NAMALWA (cell line): ENCODE measurements at places on chromosomes 11 and 22.

DNA sequence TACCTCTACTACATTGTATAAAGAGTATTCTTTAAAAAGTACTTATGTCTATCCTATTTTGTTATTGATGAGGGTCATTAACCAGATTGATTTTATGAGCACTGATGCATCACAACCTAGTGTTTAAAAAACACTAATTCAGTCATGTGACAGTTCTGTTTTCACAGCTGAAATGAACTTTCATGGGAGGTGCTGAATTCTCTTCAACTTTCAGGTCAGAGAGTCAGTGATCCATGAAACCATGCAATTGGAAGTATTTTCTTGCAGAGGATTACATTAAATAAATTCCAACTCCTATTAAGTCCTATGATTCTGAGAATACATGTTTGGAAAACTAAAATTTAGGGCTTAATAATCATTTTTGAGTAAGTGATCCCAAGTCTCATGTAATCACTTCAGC, 889.4 kb downstream of the KCNA4 start:
- DNase-seq, result no peak

GRCh38 chr11:113907681-113908080, 3.1 kb downstream of the HTR3B start:
- DNase-seq, result no peak

DNA sequence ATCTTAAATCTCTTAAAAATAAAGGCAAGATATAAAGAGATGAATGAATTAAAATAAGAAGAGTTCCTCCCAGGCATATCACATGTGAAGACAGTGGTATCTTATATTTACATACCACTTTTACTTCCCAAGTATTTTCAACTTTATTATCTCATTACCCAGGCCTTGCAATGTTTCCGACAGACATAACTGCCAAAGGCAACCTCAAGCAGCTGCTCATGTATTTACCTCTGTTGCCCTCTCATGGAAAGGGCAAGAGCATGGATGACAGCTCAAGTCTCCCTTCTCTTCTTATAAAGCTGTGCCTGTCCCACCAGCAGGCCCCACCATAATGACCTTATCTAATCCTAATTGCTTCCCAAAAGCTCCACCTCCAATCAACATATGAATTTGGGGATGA, 894.2 kb downstream of the NTM start:
- no peak for DNase-seq

DNA sequence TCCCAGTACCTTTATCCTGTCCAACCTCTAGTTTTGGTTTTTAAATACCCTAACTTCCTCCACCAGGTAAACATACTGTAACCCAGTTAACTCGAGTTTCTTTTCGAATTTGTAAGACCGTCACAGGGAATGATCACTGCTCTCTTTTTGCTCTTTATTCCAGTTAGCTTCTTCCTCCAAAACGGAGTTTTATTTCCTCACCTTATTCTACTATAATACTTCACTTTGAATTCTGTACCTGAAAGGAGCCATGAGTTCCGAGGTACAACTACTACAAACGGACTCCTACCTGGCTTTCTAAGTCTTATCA, 1.4 kb downstream of the NUP98 start:
- no peak for DNase-seq

DNA sequence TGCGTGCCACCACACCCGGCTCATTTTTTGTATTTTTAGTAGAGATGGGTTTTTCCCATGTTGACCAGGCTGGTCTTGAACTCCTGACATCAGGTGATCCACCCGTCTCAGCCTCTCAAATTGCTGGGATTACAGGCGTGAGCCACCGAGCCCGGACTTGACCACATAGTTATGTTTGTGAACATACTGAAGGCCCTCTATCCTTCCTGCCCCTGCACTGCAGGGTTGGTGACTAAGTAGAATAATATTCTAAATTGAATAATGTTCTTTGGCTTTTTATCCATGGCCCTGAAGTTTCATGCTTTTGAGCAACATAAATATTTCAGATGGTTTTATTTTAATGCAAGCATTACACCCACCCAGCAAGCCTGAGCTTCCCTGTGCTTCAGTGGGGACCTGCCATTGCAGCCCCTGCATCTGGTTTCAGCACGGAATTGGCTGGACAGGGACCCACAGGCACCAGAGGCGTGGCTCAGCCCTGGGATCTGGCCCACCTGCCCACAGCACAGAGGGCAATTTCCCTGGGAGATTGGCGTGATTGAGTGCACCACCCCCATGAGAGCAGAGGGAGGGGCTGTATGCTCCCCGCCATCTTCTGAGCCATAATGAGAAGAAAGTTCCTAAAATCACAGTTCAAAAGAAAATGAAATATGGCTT, 460.5 kb downstream of the BRD1 start:
- DNase-seq, result no peak

GRCh38 chr11:132101881-132102280, 731.5 kb downstream of the NTM start:
- no peak for DNase-seq

- DNase-seq, result no peak
Observed at GRCh38 chr11:1632053-1632714, 2.6 kb downstream of the KRTAP5-5 start.

- DNase-seq, result no peak
Observed at GRCh38 chr11:130553306-130553705, 104.9 kb downstream of the ADAMTS15 start.

GRCh38 chr11:46367244-46367915, 14.1 kb upstream of the MDK start:
- DNase-seq, result peak; percentile 72

DNA sequence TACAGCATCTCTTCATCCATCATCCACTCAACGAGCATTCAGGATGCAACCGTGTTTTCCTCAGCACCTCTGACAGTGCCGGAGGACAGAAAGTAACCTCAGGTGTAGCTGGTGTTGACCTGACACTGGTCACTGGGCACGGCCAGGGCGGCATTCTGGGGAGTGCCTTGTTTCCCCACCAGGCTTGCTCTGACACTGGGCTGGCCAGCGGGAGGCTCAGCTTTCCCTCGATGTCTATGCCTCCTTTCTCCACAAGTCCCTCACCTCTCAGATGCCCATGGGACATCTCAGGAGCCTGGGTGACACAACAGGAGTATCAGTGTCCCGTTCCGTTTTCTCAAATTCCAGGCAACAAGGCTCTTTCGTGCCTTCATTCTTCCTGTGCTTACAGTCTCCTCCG, 28.9 kb downstream of the CD6 start:
- no peak for DNase-seq

- no peak for DNase-seq
Observed at GRCh38 chr22:39947220-39948216, 12.7 kb upstream of the TMA7B start.

DNA sequence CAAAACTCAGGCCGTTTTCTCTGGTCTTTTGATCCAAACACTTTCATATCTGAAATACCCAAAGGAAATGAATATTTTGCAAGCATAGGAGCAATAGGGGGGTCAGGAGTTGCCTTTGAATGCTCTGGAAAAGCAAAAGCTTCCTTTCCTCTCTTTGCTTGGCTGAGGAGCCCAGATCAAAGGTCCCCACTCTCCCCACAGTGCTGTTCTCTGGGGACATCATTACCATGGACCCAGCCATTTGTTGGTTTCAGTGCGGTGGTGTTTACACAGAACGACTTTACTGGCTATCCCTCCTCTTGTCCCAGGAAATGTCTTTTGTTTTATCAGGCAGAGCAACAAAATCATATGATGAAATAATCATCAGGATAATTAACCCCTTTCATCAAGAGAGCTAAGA, 1089.1 kb downstream of the TBC1D22A start:
- no peak for DNase-seq

- no peak for DNase-seq
Observed at GRCh38 chr22:17970201-17970708, 54.1 kb downstream of the MICAL3 start.

DNA sequence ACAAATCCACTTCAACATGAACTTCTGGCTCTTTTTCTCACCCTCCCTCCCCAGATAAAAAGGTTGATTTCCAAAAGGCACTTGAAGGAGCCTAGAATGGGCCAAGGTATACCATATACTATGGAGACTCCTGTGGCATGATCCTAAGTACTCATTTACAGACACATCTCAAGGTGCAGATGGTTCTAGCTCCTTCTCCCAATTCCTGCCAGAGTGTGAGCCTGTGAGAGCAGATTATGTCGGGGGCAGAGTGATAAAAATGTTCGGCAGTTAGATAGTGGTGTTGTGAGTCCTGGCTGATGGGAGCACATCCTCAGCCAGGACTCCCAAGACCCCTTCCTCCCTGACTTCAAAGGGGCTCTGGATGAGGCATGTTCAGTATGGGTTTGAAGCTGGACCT, 8.2 kb upstream of the SEC14L3 start:
- no peak for DNase-seq
